ENCODE measurements at places on chromosomes 7 and 10.
A peak's percentile ranks its signal among the peaks of the same experiment; 100 is the strongest.

- DNase-seq, result peak; percentile 71
Observed at GRCh38 chr7:129949292-129950133, 3.2 kb downstream of the UBE2H start.

- no peak for DNase-seq
Observed at GRCh38 chr10:3579845-3580244, 205.2 kb downstream of the KLF6 start.

- no peak for DNase-seq
Observed at GRCh38 chr10:35322636-35323035, 13.7 kb upstream of the CCNY start.

GRCh38 chr7:92550194-92550593 is 21.6 kb downstream of the RBM48 start:
- no peak for DNase-seq

- peak; percentile 42 for DNase-seq
Observed at GRCh38 chr10:54402576-54402975, 398.5 kb downstream of the PCDH15 start.

- no peak for DNase-seq
Observed at GRCh38 chr7:106518967-106519366, 142.0 kb downstream of the CCDC71L start.

DNA sequence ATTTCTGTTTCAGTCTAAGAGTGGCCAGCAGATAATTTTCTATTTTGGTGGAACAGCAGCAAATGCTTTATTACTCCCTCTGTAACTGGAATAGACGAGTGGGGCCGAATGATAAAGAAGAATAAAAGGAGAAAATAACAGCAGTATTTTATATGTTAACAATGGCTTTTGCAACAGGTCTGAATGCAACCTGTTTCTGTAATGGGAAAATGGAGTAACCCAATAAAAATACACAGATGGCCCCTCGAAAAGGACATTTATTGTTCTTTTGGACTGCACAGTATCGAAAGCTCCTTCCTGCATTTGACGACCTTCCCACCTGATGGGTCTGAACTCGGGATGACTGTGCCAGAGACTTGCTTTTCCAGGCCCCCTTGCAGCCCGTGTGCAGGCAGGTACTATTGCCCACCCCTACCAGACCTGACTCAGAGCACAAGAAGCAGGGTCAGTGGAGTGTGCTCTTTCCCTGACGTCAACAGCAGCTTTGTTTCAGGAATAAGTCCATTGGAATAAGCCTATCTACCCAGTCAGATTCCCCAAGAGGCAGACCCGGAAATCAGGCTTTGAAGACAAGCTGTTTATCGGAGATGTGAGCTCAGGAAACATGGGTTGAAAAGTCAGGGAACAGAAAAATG is 306.5 kb upstream of the NEBL start:
- DNase-seq, result no peak

GRCh38 chr10:94398762-94399161 is 3.6 kb upstream of the TBC1D12 start:
- DNase-seq, result no peak

DNA sequence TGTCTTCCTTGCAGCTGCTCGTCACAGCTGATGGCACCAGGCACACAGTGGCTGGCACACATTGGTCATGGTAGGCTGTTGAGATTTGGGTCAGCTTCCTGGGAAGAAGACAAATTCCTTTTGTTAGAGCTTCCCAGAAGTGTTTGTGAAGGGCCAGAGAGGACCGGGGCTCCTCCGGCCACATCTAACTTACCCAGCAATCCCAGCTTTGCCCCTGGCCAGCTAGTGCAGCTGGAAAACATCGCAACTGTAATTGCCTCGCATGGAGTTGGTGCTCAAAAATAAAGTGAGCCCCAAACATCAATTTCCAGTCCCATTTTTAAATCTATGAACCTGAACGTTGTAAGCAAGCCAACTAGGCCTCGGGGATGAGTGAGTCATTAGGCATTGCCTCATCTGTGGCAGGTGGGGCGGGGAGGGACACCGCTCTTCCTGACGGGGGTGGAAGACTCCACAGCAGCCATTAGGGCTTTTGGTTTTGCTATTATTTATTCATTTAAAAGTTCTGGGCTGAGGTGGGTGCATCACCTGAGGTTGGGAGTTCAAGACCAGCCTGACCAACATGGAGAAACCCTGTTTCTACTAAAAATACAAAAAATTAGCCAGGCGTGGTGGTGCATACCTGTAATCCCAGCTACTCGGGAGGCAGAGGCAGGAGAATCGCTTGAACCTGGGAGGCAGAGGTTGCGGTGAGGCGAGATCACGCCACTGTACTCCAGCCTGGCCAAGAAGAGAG is 12.4 kb downstream of the CPA5 start:
- no peak for DNase-seq

GRCh38 chr7:78530351-78530750 is 731.8 kb downstream of the PHTF2 start:
- no peak for DNase-seq

GRCh38 chr7:65453341-65454030 is 79.8 kb downstream of the ZNF92 start:
- no peak for DNase-seq

DNA sequence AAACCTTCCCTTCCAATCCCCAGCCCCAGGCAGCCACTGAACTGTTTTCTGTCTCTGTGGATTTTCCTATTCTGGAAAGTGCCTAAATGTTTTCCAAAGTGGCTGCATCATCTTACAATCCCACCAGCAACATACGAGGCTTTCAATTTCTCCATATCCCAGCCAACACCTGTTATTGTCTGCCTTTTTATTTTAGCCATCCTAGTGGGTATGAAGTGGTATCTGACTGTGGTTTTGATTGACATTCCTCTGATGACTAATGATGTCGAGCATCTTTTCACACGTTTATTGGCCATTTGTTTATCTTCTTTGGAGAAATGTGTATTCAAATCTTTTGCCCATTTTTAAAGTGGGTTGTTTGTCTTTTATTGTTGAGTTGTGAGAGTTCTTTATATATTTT is 6.2 kb upstream of the SMC3 start:
- no peak for DNase-seq

- no peak for DNase-seq
Observed at GRCh38 chr10:75773231-75773780, 341.9 kb downstream of the LRMDA start.

DNA sequence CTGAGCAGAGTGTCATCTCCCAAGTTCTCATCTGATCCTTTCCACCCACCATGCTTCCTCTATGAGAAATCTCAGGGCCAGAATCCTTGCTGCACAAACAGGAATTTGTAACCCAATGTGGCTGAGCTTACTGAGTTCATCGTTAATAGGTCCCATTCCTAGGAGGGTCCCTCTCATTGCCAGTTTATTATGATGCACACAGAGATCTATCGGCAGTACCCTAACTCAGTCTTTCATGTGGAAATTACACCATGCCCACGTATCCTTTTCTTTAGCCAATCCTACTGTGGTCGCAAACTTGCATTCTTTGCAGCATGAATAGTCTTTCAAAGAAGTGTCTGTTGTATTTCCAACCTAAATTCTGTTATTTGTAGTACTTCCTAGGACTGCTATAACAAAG is 12.1 kb downstream of the TMEM236 start:
- DNase-seq, result no peak

DNA sequence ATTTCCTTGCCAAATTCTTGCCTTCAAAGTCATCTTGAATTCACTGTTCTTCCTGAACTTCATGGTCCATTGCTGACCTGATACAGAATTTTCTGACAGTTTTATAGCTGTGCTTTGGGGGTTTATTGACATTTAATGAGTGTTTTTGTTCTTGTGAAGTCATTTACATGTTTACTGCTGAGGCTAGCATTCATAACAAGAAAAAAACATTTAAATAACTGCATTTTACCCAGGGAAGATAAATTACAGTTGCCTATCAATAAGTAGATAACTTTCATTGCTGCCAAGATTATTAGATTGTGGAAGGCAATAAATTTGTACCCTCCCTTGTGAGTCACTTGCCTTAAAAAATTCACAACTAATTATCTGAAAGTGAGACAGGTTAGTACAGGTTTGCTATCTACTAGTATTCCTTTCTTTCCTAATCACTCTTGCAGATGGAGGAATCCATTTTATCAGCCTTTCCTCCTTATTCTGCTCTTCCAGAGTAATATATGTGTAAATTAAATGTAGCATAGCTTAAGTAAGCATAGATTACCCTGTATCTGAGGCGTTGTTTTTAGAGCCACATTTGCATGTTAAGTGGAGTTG is 178.4 kb downstream of the EXOC4 start:
- no peak for DNase-seq

- DNase-seq, result no peak
Observed at GRCh38 chr7:19111474-19112273, 5.8 kb downstream of the TWIST1 start.

DNA sequence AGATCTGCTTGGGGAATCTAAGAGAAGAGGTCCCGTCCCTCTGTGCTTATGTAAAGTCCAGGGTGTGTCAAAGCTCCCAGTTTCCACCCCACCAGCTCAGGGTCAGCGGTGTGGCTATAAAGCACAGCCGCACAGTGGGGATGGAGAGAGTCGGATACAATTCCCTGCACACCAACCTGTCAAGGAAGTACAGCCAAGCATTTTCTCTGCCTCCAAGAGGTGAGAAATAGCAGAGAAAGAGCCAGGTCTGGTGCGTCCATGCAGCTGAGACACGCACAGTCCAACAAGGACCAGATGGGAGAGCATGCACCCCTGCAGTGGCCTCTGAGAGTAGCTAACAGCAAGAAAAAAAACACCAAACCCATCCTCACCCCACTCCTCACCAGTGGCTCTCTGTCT is 61.3 kb upstream of the WAC start:
- no peak for DNase-seq

- no peak for DNase-seq
Observed at GRCh38 chr7:295155-296154, 5.5 kb downstream of the FOXL3 start.
